SK-N-DZ (cell line): ENCODE measurements at places on chromosomes 16 and 17.

GRCh38 chr16:63323055-63323454 lies 1286.8 kb upstream of the CDH8 start:
- DNase-seq, result no peak

GRCh38 chr16:73172241-73172972 lies 124.5 kb upstream of the ZFHX3 start:
- DNase-seq, result peak; percentile 73

GRCh38 chr17:77425791-77426641 lies 285.2 kb downstream of the SEC14L1 start:
- peak; percentile 32 for DNase-seq

- no peak for DNase-seq
These were observed 149.5 kb downstream of the TRIM37 start for GRCh38 chr17:58956997-58957724.

DNA sequence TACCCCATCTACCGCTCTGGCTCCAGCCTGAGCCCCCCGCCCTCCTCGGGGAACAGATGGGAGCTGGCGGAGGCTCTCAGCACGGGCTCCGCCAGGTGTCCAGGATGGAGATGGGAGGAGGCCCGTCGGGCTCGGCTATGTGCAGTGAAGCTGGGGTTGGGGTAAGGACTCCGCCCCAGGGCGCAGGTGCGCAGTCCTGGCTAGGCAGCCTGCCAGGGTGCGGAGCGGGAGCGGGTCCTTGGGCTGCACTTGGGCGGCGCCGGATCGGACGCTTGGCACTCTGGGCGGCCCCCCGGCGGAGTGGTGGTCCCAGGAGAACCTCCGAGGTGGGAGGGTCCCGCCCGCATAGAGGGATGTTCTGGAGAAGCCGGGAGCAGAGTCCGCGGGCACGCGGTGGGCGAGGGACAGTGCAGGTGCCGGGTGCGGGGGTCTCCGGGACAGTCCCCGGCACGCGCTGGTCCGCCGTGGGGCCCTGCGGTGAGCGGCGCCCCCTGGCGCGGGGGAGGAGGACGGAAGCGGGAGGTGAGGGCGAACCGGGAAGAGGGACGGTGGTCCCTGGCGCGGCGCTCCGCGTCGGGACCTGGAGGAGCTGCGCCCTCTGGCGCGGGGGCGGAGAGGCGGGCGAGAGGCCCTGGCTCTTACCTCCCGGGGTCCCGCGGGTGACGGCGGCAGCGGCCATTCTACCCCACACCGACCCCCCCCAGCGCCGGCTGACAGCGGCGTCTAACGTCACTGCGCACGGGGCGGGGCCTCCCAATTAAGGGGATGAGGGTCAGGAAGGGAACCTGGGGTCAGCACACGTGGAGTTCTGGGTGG lies at the start of gene CAMTA2:
CAMTA2 (minus strand) TSS at position 725 of the 816 bp plus-strand sequence. CDS start 1,453 bp downstream, outside the sequence.
- peak; percentile 92 for DNase-seq

DNA sequence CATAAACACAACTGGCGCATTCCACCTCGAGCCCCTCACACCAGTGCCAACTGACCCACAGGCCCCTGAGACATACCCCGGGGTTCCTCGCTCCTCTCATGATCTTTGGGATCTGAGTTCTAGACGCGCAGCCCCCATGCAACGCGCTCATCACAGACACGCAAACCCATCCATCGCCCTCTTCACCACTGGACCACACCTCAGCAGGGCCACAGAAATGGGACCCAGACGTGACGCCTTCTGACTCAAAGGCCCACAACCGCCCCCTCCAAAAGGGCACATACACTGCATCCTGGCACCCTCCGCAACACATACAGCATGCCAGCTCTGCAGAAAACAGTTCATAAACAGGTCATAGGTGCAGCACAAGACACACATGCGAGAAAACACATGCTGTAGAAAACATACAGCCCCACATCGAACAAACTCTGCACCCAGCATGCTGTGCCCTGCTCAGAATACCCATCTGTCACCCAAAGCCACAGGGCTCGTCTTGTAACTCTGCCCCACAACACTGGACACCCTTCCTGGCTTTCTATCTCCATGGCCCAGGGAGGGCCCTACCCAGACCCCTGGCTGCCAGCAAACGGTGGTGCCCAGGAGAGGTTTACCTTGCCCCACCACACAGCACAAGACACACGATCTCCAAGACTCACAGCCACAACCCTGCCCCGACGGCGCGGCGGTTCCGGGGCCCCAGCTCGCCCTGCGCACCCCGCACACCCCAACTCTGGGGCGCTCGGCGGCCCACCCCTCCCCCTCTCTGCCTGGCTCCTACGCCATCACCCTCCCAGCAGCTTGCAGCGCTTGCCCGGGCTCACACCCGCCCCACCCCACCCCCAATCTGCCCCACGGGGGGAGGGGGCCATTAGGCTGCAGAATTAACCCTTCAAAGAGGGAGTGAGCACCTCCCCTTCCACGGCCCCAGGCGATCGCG lies 887 bp downstream of the ZBTB4 start:
- peak; percentile 39 for DNase-seq

- DNase-seq, result no peak
These were observed 7.1 kb downstream of the IGSF6 start for GRCh38 chr16:21645261-21645721.

- no peak for DNase-seq
These were observed 6.8 kb upstream of the RBFOX1 start for GRCh38 chr16:7325834-7326233.

DNA sequence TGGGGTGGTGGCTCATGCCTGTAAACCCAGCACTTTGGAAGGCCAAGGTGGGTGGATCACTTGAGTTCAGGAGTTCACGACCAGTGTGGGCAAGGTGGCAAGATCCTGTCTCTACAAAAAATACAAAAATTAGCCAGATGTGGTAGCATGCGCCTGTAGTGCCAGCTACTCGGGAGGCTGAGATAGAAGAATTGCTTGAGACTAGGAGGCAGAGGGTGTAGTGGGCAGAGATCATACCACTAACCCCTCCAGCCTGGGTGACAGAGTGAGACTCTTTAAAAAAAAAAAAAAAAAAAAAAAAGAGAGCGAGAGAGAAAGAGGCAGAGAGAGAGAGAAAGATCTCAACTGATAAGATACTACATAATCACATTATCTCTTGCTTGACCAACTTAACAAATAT lies 45.9 kb downstream of the KANSL1 start:
- no peak for DNase-seq

- DNase-seq, result no peak
These were observed 8.2 kb upstream of the RPL27 start for GRCh38 chr17:42989726-42990652.

- no peak for DNase-seq
These were observed 742 bp upstream of the SLC9A5 start for GRCh38 chr16:67248073-67248400.

DNA sequence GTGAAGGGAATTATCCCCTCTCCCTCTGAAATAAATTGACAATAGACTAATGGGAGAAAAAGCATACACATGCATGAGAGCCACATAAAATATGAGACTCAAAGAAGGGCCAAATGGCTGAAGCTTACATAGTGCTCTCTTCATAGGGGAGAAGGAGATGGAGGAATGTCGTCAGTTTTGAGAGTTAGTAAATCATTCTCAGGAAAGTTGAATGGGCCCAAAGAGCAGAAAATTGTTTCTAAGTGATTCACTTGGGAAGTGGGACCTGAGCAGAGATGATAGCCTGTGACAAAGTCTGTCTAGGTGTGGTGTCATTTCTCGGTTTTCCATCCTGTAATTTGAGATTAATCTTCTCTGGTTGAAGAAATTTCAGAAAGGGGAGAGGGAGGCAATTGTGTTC lies 35.0 kb downstream of the BCAS3 start:
- DNase-seq, result no peak

- DNase-seq, result no peak
These were observed 24.6 kb downstream of the NME3 start for GRCh38 chr16:1746693-1747195.

DNA sequence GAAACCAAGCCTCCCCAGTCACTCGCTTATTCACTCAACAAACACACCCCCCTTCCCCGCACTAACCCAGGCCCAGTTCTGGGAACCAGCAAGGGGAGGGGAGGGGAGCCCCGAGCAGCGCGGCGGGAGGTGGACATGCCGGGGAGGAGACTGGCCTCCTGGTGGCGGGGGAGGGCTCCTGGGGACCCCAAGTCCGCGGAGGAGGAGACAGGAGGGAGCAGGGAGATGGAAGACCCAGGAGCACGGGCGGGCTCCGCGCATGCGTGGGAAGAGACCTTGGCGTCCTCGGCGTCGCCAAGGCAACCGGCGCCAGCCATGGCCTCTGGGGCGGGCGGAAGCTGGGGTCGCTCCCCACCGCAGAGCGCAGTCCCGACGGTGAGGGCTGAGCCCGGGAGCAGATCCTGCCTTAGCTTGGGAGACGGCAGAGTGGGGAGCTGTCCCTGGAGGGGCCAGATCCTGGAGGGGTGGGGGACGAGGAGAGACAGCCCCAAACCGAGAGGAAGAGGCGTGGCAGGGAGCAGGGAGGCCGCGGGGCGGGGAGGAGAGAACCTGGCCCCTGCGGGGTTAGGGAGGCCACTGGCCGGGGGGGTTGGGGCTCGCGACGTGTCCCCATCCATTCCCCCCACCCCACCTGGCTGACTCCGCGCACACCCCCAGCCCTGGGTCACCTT lies at the start of gene PRR29:
PRR29 (plus strand) TSS at position 302 of the 671 bp plus-strand sequence; CDS start at position 316, 14 bp downstream.
- DNase-seq, result peak; percentile 70

- DNase-seq, result no peak
These were observed 123.7 kb downstream of the ABCC1 start for GRCh38 chr16:16073001-16073545.

DNA sequence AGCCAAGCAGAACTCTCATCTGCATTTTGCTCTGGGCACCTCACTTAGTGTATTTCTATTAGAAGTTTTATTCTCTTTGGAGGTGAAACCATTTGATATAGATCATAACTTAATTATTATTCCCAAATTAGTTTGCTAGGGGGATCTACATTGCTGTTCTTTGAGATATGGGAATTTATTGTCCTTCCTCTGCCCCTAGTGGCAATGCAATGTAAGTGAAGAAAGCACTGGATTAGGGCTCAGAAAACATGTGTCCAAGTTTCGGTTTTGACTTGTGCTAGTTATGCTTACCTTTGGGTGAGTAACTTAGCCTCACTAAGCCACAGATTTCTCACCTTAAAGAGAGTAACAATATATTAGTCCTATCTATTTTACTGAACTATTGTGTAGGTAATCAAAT lies 2.9 kb downstream of the KRT39 start:
- no peak for DNase-seq

- no peak for DNase-seq
These were observed 52.1 kb upstream of the CNEP1R1 start for GRCh38 chr16:49972961-49973360.

DNA sequence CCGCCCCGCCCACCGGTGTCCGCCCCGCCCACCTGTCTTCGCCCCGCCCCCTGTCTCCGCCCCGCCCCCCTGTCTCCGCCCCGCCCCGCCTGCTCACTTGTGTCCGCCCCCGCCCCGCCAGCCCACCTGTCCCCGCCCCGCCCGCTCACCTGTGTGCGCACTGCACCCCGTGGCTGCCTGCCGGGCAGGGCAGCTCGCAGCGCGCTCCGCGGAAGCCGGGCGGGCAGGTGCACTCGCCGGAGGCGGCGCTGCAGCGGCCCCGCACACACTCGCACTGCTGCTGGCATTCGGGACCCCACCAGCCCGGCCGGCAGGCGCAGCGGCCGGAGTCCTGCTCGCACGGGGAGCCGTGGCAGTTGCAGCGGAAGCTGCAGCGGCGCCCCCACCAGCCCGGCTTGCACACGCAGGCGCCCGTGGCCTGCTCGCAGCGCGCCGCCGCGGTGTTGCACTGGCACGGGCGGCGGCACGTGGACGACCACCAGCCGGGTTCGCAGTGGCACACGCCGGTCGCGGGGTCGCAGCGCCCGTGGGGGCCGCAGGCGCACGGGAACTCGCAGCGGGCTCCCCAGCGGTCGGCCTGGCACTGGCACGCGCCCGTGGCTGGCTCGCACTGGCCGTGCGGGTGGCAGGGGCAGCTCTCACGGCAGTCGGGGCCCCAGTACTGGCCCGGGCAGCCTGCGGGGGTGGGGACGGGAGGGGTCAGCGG lies 2.1 kb downstream of the SCARF1 start:
- DNase-seq, result no peak

DNA sequence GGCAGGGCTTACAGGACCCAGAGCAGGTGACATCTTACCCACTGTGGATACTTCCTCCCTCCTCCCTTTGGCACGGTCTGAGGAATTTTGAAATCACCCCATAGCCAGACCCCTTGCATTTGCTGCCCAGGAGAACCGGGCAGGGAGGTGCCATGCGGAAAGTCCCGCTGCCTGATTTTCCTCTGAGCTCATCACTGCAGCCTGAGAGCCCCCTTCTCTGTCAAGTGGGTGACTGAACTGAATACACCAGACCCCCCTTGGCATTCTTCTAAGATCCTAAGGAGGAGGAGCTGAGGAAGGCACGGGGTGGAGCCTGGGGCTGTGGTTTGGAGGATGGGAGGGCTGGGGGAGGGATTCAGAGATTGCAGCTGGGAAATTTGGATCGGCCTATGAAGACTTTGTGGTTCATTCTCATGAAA lies 173.4 kb downstream of the RAB11FIP4 start:
- DNase-seq, result no peak

GRCh38 chr17:17951524-17951923 lies 20.7 kb downstream of the TOM1L2 start:
- DNase-seq, result no peak

DNA sequence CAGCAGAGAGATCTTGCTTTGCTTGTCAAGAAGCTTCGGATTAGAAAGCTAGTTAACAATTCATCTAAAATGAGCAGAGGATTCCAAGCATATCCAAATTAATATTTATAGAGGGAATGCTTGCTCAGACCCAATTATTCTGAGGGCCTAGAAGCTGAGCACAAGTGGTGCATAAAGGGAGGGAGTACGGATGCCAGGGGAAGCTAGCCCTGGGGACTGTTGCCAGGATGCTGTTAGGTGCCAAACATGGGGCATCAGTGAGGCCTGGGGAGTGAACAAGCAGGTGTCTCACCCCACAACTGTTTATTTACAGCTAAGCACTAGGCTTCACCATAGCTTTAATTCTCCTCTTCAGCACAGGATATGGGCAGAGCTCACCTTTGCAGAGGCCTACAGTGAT lies 684.1 kb upstream of the C16orf82 start:
- DNase-seq, result no peak

- no peak for DNase-seq
These were observed 8.3 kb downstream of the MYH10 start for GRCh38 chr17:8622191-8622590.

DNA sequence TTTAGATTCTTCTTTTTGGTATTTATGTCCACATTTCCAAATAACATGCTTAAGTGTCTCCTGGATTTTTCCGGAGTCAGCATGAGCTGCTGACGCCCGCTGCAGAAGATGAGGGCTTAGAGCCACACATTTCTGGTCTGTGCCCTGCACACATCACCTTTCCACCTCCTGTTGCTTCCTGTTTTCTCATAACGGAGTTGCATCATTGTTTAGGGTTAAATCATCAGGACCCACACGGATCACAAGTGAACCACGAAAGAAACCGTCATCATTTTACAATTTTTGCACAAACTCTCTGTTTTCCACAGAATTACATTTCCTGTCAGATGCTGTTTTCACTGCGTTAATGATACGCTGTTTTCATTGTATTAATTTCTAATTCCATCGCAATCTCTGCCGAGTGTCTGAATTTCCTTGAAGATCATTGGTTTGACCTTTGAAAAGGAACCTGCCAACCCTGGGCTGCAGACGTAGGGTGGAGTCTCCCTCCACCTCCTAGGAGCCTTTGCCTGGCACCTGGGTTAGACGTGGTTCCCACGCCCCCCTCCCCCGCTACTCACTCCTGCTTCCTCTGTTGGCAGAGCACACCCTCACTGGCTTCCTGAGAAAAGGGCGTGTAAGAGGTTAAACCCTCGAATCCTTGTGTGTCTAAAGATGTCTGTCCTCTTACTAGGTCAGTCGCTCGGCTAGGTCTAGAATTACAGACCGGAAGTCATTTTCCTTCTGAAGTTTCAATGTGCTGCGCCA lies 68.2 kb downstream of the RNF213 start:
- no peak for DNase-seq

- no peak for DNase-seq
These were observed 173.9 kb downstream of the LAT start for GRCh38 chr16:29158785-29159184.
